ENCODE measurements at places on chromosomes 12 and 14.

- DNase-seq = no peak
These were observed 934.4 kb downstream of the AACS start for GRCh38 chr12:125999628-126000027.

GRCh38 chr12:52407918-52408317 lies 1.8 kb upstream of the KRT82 start:
- no peak for DNase-seq

- peak; percentile 2 for DNase-seq
These were observed 244.3 kb downstream of the DIO2 start for GRCh38 chr14:79967001-79967400.

- no peak for DNase-seq
These were observed 487.5 kb downstream of the TMEM121 start for GRCh38 chr14:106013879-106014376.

GRCh38 chr14:50062438-50063085 lies 53.8 kb downstream of the VCPKMT start:
- peak; percentile 80 for DNase-seq

GRCh38 chr12:107645630-107646333 lies 39.8 kb upstream of the PWP1 start:
- DNase-seq = no peak

DNA sequence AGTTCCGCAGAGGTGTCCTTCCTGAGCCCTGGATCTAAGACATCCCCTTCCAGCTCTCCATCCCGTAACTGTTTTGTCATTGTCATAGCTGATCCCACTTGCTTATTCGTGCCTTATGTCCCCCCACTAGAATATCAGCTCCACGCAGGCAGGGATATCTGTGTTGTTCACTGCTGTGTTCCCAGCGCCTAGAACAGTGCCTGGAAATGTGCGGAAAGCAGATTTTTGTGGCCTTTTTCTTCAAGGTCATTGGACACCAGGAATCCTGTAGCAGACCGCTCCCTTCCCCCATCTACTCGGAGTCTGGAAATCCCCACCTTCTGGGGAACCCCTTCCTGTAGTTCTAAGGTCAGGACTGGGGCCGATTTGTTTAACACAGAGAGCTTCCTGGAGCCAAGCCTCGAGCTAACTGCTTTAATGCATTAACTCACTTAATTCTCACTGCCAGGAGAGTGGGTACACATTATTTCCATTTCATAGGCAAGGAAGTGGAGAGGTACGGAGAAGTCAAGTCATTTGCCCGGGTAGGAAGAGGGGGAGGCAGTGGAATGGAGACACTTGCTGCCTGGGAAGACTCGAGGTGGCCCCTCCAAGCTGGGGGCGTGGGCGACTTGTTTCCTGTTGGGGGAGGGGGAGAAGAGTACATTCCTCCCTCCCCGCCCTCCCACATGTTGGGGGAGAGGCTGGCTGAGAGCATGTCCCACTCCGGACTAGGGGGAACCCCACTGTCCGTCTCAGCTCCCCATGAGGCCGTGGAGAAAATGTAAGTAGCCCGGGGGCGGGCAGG lies 1.2 kb upstream of the SH2B3 start:
- DNase-seq = peak; percentile 63

DNA sequence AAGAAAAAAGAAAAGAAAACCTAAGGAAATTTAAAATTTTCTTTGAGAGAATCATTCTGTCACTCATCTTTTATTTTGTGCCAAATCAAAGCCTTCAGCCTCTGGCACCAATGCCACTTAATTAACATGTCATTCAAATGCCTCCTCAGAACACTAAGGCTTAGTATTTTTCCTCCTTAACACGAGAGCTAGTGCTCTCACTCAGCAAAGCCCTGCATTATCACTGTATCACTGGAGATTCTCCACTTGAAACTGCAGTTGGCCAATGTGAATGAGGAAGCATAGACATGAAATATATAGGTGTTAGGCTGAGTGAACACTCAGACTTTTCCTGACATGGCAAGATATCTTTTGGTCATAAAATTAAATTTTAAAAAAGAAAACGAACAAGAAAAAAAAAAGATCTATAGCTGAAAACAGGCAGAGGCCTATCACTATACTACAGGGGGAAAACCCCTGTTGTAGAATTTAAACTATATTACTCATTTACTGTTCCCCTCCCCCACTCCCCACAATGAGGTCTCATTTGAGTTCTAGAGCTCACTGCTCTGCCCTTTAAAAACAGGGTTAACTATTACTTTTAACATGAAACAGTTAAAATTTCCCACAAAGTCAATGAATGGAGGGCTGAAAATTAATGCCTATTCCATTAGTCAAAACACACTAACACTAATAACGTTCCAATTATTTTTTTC lies 5.1 kb downstream of the MBIP start:
- no peak for DNase-seq

- no peak for DNase-seq
These were observed 103.2 kb upstream of the EIF5 start for GRCh38 chr14:103230658-103231334.

- no peak for DNase-seq
These were observed 374.7 kb downstream of the C12orf75 start for GRCh38 chr12:105705235-105705634.

- no peak for DNase-seq
These were observed 41.1 kb downstream of the BRMS1L start for GRCh38 chr14:35867280-35867629.

GRCh38 chr12:62846491-62846890 lies 88.5 kb downstream of the PPM1H start:
- no peak for DNase-seq

DNA sequence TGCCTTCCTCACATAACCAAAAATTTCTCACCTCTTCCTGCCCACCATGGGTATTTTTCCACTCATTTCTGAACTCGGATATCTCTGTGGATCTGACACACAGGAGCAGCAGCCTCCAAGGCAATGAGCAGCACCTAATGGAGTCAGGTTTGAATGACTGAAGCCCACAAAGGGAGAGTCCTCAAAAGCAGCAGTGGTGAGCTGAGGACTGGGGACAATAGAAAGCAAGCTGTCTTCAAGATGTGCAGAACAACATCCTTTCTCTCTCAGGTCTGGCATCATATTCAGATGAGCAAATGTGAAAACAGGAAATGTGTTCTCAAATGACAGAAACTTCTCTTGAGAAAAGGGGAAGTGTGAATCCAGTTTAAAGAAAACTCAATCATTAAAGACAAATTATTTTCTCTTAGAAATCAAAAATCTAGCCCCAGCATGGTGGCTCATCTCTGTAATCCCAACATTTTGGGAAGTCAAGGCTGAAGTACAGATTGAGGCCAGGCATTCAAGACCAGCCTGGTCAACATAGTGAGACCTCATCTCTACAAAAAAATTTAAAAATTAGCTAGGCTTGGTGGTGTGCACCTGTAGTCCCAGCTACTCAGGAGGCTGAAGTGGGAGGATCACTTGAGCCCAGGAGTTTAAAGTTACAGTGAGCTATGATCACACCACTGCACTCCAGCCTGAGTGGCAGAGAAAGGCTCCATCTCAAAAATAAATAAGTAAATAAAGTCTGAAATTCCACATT lies 54.2 kb downstream of the C12orf42 start:
- no peak for DNase-seq

- DNase-seq = no peak
These were observed 112.8 kb upstream of the ATF7IP start for GRCh38 chr12:14252697-14253096.

- no peak for DNase-seq
These were observed 91.5 kb downstream of the GALNT9 start for GRCh38 chr12:132237772-132238487.

- DNase-seq = no peak
These were observed 17.5 kb downstream of the YY1 start for GRCh38 chr14:100256339-100256895.

GRCh38 chr12:63362166-63362565 lies 211.2 kb upstream of the AVPR1A start:
- no peak for DNase-seq

- no peak for DNase-seq
These were observed 26.4 kb downstream of the CMKLR1 start for GRCh38 chr12:108312693-108313189.

DNA sequence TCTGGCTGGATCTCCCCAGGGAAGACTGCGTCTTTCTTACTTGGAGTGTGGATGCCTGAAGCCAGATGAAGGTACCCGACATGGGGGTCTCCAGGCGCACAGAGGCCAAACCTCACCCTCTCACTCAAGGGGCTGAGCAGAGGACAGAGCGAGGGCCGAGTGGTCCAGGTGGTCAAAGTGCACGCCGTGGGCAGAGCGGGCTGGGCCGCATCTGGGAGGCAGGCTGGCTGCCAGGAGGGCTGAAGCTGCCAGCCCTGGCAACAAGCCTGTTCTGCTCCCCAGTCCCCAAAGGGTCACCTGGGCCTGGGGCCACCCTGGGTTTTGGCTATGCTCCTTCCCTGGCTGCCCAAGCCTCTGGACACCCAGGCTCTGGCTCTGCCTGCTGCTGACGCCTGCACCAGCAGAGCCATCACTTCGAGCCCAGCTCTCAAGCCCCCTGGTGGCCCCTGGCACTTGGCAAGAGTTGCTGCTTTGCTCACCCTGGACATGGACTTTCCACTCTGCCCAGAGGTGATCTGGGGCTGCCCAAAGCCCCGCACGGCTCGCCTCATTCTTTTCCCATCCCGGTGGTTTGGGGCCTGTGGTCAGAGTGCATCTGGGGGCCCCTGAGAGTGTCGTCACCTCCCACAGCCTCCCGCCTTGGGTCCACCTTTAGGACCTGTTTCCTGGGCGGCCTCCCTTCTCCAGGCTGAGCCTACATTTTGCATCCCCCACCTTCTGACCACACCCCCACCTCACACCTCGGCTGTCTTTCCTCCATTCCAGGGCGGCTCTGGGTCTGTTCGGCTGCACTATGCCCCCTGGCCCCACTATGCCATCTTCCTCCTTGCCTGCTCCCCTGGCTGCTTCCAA lies 2.8 kb downstream of the ADSS1 start:
- DNase-seq = no peak

DNA sequence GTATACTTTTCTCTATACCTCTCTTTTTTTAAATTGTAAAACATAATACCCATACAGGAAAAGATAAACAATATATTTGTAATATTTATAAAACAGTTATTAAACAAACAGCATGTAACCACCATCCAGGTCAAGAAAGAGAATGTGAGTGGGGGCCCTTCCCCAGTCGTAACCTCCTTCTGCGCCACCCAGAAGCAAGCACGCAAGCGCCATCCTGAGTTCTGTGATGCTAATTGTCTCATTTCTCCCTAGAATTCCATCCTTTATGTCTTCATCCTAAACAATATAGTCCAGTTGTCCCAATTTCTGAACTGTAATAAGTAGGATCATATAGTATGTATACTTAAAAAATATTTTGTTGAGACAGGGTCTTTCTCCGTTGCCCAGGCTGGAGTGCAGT lies 129.5 kb downstream of the EXOC5 start:
- no peak for DNase-seq

DNA sequence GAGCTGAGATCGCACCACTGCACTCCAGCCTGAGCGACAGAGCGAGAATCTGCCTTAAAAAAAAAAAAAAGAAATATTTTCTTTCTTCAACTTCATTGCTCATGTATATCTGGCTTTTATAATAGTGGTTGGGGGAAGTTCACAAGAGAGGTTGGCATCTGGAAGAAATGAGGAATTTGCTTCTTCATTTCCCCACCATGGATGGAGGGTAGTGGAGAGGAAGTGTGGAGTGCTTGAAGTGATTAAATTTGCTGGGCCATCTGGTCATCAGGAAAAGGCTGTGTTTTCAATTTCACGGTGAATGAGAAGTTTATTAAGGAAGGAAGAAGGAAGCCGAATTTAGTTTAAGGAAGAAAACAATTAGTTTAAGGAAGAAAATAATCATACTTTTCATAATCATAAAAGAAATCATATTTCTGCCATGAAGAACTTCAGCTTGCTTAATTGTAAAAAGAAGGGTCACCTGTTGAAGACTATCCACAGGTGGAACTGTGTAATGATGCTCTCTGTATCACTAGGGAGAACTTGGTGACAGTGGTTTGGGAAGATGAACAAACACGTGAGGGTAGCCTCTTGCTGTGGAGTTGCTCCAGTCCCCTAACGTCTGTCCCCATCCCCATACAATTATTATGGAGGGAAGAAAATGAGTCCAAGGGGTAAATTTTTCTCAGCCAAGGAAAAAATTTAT lies 197.3 kb upstream of the ARHGAP5 start:
- no peak for DNase-seq

GRCh38 chr12:71027856-71028255 lies 107.3 kb upstream of the PTPRR start:
- DNase-seq = no peak

DNA sequence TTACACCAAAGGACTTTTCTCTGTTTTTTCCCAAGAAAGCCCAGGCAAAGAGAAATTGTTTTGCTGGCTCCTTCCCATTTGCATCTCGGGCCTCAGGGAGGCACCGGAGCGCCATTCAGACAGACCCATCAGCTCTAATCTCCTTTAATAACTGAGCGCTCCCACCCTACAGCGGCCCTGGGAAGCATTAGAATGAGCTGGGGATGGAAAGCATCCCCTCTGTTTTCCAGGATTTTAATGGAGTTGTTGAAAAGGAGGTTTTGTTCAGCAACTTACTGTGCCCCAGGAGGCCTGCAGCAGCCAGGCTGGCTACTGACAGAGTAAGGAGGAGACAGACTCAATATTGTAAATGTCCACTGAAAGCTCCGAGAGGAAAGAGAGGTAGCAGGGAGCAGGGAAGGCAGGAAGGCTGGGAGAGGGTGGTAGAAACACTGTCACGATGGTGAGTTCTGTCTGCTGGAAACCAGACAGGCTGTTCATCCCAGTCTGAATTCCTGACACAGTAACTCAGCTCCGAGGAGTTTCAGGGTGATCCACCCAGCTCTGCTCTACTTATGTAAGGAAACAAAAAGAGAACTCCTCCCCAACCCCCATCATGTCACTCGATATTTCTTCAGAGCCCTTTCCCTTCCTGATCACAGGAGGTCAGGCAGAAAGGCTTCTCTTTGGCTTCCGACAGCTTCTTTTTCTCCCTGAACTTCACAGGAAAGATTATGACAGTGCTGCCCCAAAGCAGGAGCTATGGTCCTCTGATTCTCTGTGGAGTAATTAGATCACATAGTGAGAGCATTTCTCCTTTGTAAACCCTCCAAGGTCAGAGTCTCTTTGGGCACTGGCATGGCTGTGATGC lies 62.5 kb upstream of the TMEM132D start:
- no peak for DNase-seq

- no peak for DNase-seq
These were observed 11.3 kb downstream of the CS start for GRCh38 chr12:56288705-56289387.

- DNase-seq = no peak
These were observed 583.4 kb downstream of the VRK1 start for GRCh38 chr14:97380539-97380941.

GRCh38 chr12:105457026-105457425 lies 126.5 kb downstream of the C12orf75 start:
- DNase-seq = no peak

DNA sequence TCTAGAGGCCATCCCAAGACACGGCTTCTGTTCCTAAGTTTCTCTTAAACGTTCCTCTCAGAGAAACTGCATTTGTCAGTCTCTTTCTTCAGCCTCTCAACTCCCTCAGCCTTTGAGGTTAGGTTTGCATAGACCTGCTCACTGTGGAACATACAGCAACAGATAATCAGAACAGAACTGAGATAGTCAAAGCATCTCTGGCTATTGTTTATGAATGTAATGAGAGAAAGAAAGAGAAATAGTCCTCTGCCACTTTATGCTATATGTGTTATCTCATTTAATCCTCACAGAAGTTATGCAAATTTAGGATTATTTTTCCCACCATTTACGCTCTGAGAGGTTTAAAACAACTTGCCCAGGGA lies 190.6 kb downstream of the PHLDA1 start:
- no peak for DNase-seq

GRCh38 chr14:85531587-85532373 lies 1.8 kb downstream of the FLRT2 start:
- peak; percentile 93 for DNase-seq

Measured in foreskin fibroblast (primary cell).